ENCODE measurements at places on chromosomes 7 and 10.
A peak's percentile ranks its signal among the peaks of the same experiment; 100 is the strongest.

- no peak for DNase-seq
Measured at GRCh38 chr10:13890233-13891127, 303.7 kb downstream of the PRPF18 start.

GRCh38 chr7:131370523-131370968, 42.9 kb downstream of the MKLN1 start:
- DNase-seq = no peak

DNA sequence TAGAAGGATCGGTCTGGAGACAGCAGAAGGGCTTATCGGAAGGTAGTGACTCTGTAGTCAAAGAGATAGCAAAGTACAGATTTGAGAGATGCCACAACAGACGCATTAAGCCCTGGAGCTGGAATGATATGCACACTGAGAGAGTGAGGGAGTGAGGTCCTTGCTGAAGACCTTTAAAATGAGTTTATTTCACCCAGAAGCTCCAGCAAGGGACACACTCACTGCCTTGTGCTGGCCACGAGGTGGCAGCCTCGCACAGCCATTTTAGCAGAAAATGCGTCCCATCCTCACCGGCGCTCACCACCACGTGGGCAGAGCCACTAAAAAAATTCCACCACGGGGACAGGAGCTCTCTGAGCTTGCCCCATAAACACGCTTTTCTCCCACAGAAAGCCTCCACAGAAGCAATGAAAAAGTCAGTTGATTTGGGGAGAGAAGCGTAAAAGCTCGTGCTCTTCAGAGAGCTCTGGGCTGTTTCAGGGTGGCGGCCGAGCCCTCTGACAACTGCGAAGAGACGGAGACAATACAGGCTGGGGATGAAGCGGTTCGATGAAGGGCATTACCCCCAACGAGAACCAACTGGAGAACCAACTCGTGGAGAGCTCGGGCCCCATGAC, 163.0 kb upstream of the KLF14 start:
- DNase-seq = peak; percentile 52

GRCh38 chr7:142832417-142832816, 22.5 kb upstream of the EPHB6 start:
- DNase-seq = no peak

DNA sequence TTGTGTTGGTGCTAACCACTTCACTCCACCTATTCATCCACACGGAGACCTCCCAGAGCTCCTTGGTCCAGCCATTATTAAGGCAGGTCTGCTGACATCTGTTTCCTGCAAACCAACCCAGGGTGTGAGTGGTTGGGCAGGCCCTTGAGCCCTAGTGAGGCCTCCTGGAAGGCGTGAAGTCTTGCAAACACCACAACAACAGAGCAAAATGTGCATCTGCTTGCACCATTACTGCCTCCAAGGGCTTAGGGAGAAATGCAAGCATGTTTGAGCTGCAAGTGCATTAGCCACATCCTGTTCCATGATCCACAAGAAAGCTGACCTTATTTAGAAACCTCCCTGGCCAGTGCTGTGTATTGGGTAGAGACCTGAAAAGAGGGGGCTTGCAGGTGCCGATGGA, 325.5 kb downstream of the GRID1 start:
- no peak for DNase-seq

- no peak for DNase-seq
Measured at GRCh38 chr7:139744768-139745677, 32.8 kb downstream of the HIPK2 start.

DNA sequence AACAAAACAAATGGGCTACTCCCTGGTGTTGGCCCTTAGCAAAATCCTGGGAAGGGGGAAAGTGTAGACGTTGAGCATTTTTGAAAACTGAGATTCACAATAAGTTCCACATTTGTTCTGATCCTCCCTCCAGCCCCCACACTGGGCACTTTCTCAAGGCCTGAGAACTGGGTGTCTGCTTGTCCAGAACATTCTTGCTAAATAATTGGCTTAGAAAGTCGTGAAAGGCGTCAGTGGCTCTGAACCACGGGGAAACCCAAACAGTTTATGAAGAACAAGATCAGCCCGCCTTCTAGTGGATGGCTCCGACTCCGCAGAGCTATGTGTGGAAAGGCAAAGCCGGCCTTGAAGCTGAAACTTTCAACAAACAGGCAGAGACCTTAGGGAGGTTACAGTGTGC, 370.1 kb downstream of the PRPF18 start:
- peak; percentile 5 for DNase-seq

GRCh38 chr10:106935978-106936451, 228.5 kb downstream of the SORCS1 start:
- DNase-seq = no peak

DNA sequence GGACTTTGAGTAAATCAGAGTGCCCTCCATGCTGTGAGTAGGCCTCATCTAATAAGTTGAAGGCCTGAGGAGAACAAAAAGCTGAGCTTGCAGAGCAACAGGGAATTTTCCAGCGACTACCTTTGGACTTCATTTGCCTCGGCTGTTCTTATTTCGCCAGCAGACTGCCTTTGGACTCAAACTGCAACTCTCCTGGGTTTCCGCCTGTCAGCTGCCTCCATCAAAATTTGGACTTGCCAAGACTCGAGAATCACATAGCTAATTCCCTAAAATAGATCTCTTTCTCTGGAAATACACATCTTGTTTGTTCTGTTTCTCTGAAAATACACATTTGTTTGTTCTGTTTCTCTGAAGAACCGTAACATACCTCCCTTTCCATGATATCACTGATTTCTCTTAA, 93.8 kb downstream of the ITGB8 start:
- DNase-seq = no peak

- peak; percentile 21 for DNase-seq
Measured at GRCh38 chr10:59337201-59337652, 25.1 kb downstream of the FAM13C start.

DNA sequence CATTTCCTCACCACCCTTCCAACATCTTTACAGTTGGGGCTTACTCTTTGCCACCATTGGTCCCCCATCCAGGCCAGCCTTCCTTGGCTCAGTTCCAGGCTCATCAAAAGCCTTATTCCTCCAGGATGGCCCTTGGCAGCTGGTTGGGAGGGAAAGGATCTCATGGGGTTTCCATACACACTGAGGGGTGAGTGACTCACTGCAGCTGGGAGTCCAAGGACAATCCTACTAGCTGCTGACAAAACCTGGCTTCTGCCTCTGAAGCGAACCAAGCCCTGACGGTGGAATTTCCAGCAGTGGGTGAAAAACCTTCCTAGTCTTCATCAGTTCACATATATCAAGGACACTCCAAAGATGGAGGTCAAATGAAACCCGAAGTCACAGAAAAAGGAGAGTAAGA, 22.9 kb downstream of the CRHR2 start:
- no peak for DNase-seq

- no peak for DNase-seq
Measured at GRCh38 chr7:139798221-139798620, 20.4 kb upstream of the HIPK2 start.

DNA sequence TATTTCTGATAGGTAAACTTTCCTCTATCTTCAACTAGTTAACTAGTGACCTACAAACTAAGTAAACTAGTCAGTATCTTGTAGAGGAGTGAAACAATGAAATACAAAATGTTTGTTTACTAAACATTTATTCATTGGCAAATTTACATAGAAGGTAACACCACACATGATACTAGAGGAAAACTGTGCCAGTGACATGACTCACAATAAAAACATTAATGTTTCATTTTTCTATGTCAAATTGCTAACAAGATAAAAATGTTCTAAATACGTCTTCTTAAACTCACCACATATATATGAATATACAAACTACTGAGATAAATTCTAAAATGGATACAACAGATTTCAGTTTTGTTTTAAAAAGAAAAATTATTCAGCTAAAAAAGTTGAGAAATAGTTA, 471.3 kb downstream of the PARD3 start:
- DNase-seq = no peak

DNA sequence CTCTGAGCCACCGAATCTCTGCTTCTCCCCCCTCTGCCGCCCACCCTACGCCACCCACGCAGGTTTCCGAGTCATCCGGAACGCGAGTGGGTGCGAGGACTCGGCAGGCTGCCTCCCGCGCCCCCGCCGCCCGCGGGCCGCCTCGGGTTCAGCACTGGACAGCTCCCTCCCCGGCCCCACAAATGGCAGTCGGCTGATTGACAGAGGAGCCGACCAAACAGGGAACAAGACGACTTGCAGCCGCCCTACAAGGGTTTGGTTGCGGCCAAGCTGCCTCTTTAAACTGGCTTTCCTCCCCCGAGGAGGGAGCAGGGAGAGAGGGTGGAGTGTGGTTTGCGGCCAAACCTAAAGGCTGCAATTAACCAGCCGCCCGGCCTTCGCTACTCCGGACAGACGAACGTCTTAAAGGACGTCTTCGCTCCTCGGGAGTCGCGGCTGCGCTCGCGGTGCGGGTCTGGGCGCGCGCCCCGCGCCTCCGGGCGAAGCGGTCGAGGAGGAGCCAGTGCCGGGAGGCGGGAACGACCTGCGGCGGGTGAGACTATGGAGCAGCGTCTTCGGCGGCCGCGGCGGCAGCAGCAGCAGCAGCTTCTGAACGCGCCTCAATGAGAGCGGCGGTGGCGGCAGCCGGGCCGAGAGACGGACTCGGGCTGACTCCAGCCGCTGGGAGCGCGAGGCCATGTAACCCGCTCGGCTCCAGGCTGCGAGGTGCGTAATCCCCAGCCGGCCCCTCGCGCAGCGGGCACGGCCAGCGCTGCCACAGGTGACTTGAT, at the start of gene GPR158:
Gene GPR158 (plus strand): TSS at position 541 of the 770 bp plus-strand sequence. CDS start 420 bp downstream, outside the sequence.
- DNase-seq = peak; percentile 55

GRCh38 chr10:92573091-92573797, 649 bp downstream of the IDE start:
- no peak for DNase-seq

DNA sequence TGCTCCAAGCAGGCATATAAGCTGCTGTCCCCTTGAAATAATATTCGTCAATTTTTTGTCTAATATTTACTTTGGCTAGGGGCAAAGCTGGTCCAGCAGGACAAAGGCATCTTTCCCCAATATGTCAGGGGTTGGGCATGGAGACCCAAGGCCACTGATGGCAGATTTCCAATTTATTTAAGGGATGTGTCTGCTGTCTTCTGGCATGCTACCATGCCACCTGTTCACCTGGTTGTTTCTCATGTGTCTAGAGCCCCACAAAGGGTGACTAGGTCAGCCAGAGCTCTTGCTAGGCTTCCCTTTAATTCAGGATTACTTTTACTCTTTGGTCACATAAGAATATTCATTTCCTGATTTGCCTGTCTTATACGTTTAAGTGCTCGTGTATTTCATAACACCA, 22.1 kb upstream of the SYPL1 start:
- no peak for DNase-seq

DNA sequence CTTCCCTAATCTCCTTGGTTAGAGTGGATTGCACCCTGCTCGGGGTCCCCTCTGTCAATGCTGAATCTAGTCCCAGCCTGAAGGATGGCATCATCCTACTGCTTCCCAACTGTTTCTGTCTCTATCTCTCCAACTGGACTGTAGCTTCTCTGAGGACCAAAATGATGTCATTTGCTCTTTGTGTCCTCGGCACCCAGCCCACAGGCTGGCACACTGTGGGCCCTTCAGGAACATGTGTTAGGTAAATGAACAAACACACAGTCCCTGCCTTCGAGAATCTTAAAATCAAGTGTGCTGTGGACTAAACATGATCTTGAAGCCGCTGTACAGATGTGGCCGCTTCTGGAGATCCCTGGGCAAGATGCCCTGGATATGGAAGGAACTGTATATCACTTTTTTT, 5.0 kb upstream of the CDH23 start:
- no peak for DNase-seq

DNA sequence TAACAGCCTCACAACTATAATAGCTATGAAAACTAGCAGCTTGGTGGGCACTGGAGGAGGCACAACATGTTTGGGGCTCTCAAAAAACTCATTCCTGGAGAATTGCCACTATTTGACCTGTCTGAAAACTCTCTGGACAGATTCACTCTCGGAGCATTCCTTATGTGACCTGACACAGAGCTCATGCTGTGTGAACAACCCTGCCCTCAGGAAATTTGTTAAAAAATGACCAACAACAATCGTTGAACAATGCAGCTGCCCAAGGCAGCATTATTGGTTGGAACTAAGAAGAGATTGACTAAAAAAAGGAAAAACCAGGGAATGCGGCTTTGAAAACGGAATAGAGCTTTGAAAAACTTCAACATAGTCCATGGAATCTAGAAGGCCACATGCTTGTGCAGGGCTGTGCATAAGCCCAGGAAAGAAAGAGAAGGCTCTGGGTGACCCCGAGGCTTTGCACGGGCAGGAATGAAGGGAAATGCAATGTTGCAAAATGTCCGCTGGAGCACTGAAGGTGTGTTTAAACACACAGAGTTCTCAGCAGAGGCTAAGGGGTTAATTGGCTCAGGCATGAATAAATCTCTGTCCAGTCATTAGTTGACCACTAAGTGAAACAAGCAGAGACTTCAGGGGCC, 52.8 kb downstream of the NAMPT start:
- no peak for DNase-seq

DNA sequence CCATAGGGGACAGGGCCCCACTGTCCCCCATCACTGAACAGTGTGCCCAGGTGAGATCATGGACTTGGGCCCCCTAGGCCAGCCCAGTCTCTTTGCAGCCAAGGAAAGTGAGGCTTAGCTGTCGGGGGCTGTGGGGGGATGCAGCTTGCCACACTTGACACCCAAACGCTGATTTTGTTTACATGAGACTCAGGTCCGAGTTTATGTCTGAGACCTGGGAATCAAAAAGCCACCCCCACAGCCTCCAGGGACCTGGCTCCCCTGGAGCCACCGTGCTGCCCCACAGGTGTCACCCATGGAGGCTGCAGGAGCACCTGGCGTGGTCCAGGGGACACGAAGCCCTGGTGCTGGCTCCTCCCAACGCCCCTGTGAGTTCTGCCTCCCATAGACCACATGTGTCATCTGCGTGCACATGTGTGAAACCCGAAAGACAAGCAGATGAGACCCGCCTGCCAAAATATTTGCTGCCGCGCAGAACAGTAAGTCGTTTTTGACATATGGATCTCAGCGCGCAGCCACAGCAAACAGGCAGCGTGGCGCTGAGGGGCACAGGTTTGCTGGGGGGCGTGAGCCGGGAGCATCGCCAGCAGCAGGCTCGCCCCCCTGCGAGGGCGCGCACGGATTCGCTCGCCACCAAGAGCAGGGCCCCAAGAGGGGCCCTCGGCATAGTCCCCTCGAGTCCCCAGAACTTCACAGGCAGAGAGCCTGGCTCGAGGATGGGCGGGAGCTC, 112.3 kb downstream of the LHPP start:
- DNase-seq = no peak
